Glutamatergic neuron (in vitro differentiated cells): ENCODE measurements at places on chromosomes 2 and 18. TPM values are rescaled to one million over a fixed set of nuclear protein-coding genes. Genes with fewer than 3 reads are reported as not detected.

The PCARE gene
- 0.66 TPM for total RNA-seq

The DES gene
- total RNA-seq: 1.3 TPM

GRCh38 chr18:79447703-79448367 lies 52.1 kb downstream of the NFATC1 start:
- H3K4me1 ChIP-seq: peaks cover 20% of the 10 kb centered on the region
- no peak overlapping the region for H3K4me3 ChIP-seq
- no peaks in the 10 kb centered on the region for H3K27me3 ChIP-seq
- no peak overlapping the region for H3K27ac ChIP-seq
- no peaks in the 10 kb centered on the region for H3K36me3 ChIP-seq
- no peak for DNase-seq

GRCh38 chr2:99841749-99842148 lies 300.6 kb downstream of the AFF3 start:
- no peak overlapping the region for H3K27ac ChIP-seq
- no peak for DNase-seq
- H3K36me3 ChIP-seq: no peaks in the 10 kb centered on the region
- peaks cover 10% of the 10 kb centered on the region for H3K4me1 ChIP-seq
